ENCODE measurements at places on chromosomes 5 and 9. TPM values are rescaled to one million over a fixed set of nuclear protein-coding genes. Genes with fewer than 3 reads are reported as not detected.

DNA sequence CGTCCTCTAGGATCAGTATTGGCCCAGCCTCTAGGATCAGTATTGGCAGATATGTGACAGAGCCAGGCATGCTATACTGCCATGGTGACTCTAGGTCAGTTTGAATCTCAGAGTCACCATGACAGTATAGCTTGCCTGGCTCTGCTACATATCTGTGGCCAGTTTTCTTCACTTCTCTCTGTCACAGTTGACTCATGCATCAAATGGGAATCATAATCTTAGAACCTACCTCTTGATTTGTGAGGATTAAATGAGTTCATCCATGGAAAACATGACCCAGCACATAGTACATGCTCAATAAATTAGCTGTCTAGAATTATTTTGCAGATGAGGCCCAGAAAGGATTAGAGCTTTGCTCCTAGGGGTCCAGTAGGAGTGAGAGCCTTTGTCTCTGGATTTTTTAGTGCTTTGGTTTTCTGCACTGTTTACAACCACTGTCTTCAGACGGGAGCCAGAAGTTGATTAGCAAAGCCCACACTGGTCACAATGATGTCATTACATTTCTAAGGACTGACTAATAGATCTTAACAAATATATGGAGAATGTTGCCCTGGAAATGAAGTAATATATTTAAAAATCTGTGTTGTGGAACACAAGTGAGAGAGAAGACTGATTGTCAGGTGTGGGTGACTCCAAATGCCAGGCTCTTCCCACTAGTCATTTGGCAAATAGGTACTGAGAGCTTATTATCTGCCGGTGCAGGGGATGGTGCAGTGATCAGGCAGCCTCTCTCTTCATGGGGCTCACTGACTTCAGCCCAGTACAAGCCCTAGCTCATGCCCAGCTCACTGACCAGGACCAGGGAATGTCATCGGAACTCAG lies 76.0 kb downstream of the COL15A1 start:
- peak; percentile 74 for DNase-seq

DNA sequence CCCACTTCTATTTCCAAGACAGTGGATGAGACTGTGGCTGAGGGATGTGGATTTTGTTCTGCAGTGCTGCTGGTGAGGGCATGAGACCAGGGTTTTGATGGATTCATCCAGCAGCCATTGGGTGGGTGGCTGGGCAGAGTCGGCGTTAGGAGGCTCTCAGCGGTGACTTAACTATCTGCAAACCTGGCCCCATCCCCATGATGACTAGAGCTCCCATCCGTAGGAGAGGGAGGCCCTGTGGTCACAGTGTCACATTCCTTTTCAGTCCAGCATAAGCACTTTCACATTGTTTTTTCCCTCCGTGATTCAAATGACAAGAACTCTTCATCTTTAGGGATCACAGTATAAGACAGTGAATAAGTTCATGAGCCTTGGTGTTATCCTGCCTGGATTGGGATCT lies 60.4 kb upstream of the SPRY4 start:
- no peak for DNase-seq

GRCh38 chr5:956941-957747 lies 51.5 kb upstream of the NKD2 start:
- DNase-seq = peak; percentile 84

- DNase-seq = no peak
These were observed 38.4 kb downstream of the PRRX2 start for GRCh38 chr9:129703667-129704355.

Gene C9orf153
- total RNA-seq = not detected

Gene CCDC69
- not detected for total RNA-seq

Gene SVEP1
- 1.8 TPM for total RNA-seq

DNA sequence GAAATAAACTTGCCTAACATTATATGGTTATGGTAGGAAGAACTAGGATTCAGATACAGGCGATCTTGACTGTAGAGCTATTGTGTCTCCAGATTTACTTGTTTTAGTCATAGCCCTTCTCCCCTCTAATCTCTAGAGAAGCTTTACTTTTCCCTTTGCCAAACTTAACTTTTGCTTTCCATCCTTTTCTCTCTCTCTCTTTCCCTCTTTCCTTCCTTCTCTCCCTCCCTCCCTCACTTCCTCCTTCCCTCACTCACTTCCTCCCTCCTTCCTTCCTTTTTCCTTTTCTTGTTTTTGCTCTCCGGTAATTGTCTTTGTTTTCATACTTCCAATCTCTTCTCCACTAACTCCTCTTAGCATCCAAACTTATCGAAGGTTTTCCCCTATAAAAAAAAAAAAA lies 10.4 kb downstream of the UBE2D2 start:
- DNase-seq = no peak

Gene TPM2
- total RNA-seq = 2.4 TPM

DNA sequence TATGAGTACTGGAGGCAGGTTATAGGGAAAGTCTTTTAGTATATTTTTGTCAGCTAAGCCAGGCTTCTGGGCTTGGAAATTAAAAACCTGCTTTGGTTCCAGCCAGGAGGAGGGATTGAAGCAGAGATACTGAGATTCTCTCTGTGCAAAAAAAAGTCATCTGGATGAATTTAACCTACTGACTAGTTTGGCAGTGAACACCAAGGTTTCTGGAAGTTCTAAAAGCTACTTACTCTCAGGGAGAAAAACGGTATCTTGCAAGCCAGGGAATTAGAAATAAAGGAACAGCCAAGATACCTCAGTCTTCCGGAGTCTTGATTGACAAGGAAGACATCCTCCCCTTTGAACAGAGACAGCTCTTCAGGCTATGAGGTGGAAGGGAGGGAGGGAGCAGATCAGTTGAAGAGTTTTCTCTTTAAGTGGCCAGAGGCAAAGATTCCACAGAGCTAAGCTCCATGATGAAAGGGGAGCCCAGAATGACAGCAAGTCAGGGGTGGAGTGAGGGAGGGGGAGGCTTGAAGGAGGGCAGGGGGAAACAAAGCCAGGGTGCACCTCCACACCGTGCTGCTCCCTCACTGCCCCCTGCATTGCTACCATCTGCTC lies 8.3 kb upstream of the ZBTB34 start:
- no peak for DNase-seq

- DNase-seq = no peak
These were observed 143.5 kb downstream of the GPBP1 start for GRCh38 chr5:57317341-57317740.

Gene FOXD4
- total RNA-seq = not detected

GRCh38 chr9:96222132-96222531 lies 79.8 kb downstream of the HSD17B3 start:
- DNase-seq = no peak

DNA sequence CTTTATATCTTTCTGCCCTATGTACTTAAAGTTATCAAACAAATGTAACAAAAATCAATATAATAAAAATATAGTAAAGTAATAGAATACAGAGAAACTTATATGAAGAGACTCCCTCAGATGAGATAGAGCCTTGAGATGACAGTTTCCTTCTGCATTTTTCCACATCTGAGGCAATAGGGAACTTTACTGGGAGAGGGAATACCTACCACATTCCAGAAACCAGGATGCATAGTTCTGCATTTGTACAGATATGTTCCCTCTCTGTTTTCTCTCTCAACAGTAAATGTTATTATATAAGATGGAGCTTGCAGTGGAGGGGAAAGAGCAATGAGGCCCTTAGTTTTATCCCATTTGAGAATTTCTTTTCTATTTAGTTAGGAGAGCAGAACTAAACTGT lies 109.6 kb upstream of the KCNN2 start:
- DNase-seq = no peak

GRCh38 chr9:129258124-129258822 lies 80.2 kb upstream of the IER5L start:
- DNase-seq = peak; percentile 83

GRCh38 chr5:34716986-34717385 lies 60.9 kb downstream of the RAI14 start:
- DNase-seq = no peak

GRCh38 chr9:26271495-26272122 lies 593.4 kb upstream of the TUSC1 start:
- no peak for DNase-seq

Gene SET
- 595 TPM for total RNA-seq

GRCh38 chr9:84403288-84403687 lies 62.7 kb upstream of the SLC28A3 start:
- DNase-seq = no peak

- no peak for DNase-seq
These were observed 164.4 kb upstream of the FOXD4L5 start for GRCh38 chr9:65449423-65449822.
